Pons (tissue), 1 donor: ENCODE measurements at places on chromosomes 3 and 15.
A peak's percentile ranks its signal among the peaks of the same experiment; 100 is the strongest.

- DNase-seq, result peak; percentile 49
Measured at GRCh38 chr3:119637679-119638477, 22.5 kb downstream of the POPDC2 start.

GRCh38 chr3:131728898-131729642 is 226.3 kb upstream of the MRPL3 start:
- no peak for DNase-seq

DNA sequence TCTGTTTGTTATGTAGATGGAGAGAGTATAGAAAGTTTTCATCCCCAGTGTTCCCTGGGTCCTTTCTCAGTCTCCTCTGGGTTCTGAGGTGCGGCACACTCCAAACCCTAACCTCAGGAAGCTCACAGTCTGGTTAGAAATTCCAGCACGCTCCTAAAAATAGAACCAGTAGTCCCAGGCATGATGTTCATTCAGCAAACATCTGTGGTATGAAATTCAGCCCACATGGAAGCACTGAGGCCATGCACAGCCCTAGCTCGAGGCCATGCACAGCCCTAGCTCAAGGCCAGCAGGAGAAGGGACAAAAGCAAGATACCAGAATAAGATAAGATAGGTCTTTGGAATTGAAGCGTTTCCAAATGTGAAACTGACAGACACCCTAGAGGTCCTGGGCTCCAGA is 82.3 kb upstream of the OXTR start:
- DNase-seq, result no peak

- DNase-seq, result no peak
Measured at GRCh38 chr15:57255751-57256341, 120.5 kb upstream of the CGNL1 start.

DNA sequence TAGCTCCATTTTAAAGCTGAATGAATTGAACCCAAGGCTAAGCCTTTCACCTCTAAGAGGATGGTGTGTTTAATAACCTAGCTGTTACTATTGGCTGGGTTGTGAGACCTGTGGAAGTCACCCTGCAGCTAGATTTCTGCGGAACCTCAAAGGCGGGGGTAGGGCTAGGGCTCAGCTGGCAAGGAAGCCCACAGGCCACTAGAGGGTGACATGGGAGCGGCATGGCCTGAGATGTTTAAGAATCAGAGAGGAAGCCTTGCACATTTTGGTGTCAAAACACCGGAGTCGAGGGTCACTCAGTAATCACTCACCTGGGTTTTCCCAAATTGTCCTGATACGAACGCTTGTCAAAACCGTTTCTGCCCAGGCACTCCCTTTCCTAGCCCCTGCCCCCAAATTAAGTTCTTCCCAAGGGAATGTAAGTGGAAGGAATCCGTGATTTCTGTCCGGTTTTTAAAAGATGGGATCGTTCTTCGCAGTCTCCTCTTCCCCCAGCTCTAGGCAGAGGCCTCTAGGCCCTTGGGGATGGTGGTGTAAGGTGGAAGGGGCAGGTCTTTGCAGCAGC is 3.8 kb upstream of the ACAD9 start:
- peak; percentile 34 for DNase-seq

DNA sequence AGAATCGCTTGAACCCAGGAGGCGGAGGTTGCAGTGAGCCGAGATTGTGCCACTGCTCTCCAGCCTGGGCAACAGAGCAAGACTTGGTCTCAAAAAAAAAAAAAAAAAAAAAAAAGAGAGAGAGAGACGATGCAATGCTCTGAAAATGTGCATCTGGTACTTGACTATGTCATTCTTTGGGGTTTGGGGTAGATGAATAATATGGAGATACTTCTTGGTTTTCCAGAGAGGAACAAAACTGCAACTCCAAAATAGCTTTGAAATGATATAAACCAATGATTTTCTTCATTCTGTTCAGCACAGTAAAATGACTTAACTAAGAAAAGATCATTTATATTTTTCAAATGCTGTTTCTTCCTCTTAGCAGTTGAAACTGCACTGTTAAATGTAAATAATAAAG is 158.9 kb downstream of the ISL2 start:
- DNase-seq, result no peak

DNA sequence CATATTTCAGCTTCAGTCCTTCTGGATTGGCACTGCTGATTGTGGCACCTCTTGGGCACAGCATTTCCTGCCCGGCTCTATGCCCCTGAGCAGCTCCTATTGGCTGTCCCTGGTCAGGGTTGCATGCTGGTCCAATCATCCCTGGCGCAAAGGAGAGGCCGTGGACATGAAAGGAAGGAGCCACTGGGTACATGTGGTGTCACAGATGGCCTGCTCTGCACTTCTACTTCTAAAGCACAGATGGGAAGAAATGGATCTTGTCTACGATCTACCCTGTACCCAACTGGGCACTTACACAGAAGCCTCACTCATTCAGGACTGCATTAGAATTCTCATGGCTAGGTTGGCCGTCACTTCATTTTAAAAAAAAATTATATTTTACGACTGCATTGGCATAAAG is 232.5 kb downstream of the SHQ1 start:
- no peak for DNase-seq

GRCh38 chr3:105715372-105715771 is 153.4 kb downstream of the CBLB start:
- no peak for DNase-seq

DNA sequence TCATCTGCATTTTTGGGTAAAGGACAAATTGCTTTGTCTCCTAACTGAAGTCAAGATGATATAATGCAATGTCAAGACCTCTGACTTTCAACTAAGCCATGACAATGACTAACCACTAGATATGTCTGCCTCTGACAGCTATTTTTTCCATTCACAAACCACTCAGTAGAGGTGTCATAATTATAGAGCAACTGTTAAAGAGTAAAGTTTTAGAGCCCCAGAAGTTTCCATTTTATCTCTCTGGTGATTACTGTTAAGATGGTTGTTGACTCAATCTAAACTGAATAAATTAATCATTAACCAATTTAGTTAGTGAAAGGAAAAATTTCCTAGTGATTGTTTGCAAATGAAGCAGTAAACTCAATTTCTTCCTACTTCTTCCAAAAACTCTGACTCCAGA is 779.9 kb downstream of the GRM7 start:
- no peak for DNase-seq

- DNase-seq, result no peak
Measured at GRCh38 chr15:48283396-48284145, 47.7 kb upstream of the DUT start.

DNA sequence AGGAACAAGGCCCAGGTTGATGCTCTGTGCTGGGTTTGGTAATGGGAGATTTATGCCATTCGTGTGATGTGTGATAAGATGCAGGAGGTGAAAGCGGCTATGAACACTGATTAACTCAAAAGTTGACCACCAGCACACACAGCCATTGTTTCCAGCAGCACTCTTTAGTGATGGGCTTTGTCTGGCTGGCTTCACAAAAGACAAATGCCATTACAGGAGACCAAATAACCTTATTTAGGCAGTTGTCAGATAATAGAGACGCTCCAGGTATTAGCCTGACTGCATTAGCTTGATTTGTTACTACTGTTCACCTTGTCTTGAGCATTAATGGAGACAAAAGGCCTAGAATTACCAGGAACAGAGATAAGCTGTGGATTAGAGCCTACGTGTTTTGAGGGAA is 5.1 kb downstream of the HESX1 start:
- DNase-seq, result no peak

DNA sequence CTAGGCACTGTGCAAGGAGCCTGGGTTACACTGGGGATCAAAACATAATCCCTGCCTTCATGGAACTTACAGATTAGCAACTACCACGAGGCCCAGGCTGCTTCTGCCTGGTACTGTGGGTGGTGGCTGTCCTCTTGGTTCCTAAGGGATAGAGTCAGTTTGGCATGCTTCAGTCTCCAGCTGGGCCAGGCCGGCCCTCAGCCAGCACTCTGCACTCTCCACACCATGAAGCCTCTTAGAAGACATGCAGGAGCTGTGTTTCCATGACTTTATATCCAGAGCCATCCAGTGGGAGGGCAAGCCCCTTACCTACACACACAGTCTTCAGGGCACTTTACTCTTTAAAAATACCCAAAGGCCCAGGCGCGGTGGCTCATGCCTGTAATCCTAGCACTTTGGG is 54.4 kb downstream of the ATP1B3 start:
- DNase-seq, result no peak

- DNase-seq, result peak; percentile 80
Measured at GRCh38 chr3:46558184-46559043, 7.7 kb downstream of the LRRC2 start.

- DNase-seq, result no peak
Measured at GRCh38 chr15:76084256-76084655, 24.5 kb downstream of the TMEM266 start.

GRCh38 chr3:48241796-48242455 is 1.0 kb downstream of the ZNF589 start:
- DNase-seq, result no peak

- DNase-seq, result peak; percentile 8
Measured at GRCh38 chr3:60917141-60917540, 334.1 kb downstream of the FHIT start.

- no peak for DNase-seq
Measured at GRCh38 chr3:8596321-8597218, 48.0 kb downstream of the SSUH2 start.

DNA sequence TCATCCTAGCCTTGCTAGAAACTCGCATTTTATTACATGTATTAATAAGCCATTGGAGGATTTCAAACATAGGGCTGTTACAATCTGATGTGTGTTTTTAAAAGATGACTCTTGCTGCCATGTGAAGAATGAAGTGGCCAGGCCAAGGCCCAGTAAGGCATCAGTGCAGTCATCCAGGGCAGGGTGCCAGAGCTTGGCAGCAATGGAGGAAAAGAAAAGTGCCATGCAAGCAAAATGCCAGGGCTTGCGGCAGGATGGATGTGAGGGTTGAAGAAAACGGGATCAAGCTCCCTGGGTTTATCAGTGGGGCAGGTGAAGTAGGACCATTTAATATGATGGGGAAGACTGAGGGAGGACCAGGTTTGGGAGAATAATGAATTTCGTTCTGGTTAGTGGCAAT is 183.6 kb downstream of the MINAR1 start:
- DNase-seq, result no peak

GRCh38 chr3:170513642-170514041 is 72.2 kb downstream of the SLC7A14 start:
- peak; percentile 87 for DNase-seq

DNA sequence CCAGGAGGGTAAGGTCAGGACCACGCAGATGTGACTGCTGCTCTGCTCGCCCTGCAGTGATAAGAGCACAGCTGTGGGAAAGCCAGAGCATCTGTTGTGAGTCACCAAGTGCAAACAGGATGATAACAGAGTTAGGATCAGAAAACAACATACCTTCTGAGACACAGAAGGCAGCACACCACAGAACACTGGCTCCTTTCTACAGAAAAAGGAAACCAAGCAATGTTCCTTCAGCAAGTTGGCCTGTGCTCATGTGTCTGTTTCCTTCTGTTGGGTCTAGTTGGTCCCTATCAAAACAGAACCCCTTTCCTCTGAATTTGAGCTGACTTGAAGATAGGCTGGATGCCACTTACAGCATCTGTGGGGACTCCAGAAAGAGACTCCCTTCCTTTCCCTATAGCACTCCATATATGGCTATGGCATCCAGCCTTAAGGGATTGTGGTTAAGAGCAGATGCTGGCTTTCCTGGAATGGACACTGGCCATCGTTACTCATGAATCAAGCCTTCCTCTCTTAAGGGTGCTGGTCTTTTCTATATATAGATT is 440.7 kb upstream of the THBS1 start:
- DNase-seq, result no peak

GRCh38 chr15:48345516-48345915 is 14.3 kb downstream of the DUT start:
- DNase-seq, result no peak

GRCh38 chr3:4939276-4939675 is 40.0 kb upstream of the BHLHE40 start:
- no peak for DNase-seq

GRCh38 chr3:194001-194400 is 2.6 kb upstream of the CHL1 start:
- peak; percentile 53 for DNase-seq

DNA sequence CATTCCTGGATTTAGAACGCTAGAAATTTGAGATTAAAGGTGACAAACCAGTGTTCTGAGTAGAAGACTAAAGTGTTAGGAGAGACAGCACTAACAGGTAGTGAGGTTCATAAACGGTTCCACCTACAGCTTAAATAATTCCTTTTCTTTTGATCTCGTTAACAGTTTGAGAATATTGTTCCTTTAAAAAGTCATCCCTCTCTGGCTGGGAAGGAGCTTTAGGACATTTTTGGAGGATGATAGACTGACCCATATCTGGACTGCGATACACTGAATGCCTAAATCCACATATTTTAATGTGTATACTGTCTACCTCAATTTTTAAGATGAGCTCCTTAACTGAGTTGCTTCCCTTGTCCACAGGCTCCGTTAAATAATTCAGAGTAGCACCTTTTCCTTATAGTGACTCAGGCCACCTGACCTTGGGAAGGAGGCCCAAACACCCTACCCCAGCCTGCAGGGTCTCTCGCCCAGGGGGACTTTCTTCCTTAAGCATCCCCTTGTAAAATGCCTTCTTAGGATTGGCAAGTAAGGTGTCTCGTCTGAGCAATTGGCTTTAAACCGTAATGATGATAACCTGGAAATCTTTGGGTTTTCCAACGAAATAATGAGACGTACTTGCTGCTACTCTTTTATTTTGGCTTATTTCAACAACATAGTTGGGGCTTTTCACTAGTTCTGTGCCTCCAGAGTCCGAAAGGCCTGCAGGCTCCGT is 3.3 kb downstream of the TRIM71 start:
- DNase-seq, result no peak

- DNase-seq, result no peak
Measured at GRCh38 chr3:145209561-145209960, 951.4 kb downstream of the PLOD2 start.

- no peak for DNase-seq
Measured at GRCh38 chr3:100682854-100683760, 26.2 kb upstream of the TFG start.

GRCh38 chr3:159650726-159651125 is 337.9 kb upstream of the IL12A start:
- no peak for DNase-seq

GRCh38 chr3:122754929-122755328 is 38.7 kb downstream of the HSPBAP1 start:
- DNase-seq, result peak; percentile 28

- peak; percentile 43 for DNase-seq
Measured at GRCh38 chr3:160758929-160759577, 3.0 kb downstream of the PPM1L start.

- DNase-seq, result peak; percentile 67
Measured at GRCh38 chr3:171809611-171809860, 747 bp downstream of the PLD1 start.

DNA sequence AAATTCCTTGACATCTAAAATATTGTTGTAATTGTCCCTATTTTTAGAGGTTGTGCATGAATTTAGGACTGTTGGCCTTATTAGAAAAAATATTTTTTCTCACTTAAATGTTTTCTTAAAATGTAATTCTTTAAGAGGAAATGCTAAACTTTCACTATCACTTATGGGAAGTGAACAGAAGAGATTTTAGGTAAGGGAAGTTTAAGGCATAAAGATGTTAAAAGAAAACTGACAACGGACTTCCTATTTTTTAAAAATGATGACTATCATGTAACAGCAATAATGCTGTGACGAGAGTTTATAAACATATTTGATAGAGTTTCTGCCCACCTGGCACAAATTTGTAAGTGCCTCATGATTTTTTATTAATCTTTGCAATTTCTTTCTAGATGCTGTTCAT is 3.1 kb downstream of the C3orf38 start:
- DNase-seq, result no peak

GRCh38 chr15:60735559-60736047 is 256.7 kb upstream of the ICE2 start:
- no peak for DNase-seq
